ENCODE measurements at places on chromosomes 16 and 17.
A peak's percentile ranks its signal among the peaks of the same experiment; 100 is the strongest.

DNA sequence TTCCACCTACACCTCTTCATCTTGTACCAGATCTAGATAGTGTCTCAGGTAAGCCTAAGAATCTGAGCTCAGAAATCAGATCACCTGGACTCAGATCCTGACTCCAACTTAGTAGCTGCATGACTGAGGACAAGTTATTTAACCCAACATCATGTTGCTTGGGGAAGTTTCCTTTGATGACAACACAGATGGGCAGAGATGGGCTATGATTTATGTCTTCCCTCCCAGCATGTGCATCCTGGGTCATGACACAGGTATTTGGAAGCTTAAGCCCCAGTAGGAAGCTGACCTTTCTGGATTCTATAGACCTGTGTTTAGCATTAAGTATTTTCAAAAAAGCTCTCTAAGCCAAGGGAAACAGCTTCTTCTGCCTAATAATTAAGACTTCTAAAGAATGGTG is 12.4 kb upstream of the HEATR6 start:
- DNase-seq, result no peak

DNA sequence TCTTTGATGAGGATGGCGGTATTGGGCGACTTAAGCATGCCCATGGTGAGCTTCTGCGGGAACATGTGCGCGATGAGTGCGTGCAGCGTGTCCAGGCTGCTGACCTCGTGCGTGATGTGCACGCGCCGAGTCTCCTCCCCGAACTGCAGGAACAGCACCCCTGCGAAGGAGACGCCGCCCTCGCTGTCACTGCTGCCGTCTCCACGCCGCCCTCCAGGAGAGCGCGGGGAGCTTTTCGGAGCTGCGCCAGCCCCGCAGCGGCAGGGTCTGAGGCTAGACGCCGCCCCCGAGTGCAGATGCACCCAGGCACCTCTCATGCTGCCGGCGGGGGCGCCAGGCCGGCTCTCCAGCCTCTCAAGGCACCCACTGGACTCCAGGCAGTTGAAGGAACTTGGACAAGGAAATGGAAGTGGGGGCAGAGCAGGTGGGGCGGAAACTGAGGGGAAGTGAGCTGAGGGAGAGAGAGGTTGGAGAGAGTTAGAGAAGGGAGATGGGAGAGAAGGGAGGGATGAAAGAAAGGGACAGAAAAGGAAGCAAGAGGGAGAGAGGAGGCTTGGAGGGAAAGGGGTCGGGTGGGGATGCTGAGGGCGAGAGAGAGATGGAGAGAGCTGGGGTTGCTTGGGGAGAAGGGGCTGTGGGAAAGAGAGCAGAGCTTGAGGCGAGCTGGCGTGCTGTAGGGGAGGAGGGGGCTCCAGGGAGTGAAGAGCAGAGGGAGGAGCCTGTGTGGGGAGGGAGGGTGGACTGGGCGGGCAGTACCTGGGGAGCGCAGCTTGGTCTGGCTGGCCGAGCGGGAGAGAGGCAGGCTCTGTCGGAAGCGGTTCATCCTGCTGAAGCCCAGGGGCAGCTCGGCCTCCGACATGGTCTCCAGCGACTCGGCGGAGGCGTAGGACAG is 42.1 kb downstream of the SRCIN1 start:
- DNase-seq, result no peak

DNA sequence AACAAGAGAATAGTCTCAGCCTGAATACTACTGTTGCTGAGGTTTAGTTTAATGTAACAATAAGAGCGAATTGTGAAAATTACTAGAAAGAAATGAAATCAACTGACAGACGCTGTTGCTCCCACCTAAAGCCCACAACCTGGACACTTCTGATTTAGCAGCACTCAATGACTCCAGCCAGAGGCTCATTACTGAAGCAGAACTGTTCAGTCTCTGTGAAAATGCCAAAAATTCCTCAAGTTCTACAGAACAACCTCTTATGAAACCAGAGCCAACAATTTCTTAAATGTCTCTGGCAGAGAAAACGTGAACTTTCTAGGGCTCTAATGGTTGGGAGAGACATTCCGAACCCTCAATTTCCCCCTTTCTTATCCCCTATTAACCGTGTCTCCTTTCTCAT is 9.9 kb downstream of the PSME3IP1 start:
- DNase-seq, result no peak

DNA sequence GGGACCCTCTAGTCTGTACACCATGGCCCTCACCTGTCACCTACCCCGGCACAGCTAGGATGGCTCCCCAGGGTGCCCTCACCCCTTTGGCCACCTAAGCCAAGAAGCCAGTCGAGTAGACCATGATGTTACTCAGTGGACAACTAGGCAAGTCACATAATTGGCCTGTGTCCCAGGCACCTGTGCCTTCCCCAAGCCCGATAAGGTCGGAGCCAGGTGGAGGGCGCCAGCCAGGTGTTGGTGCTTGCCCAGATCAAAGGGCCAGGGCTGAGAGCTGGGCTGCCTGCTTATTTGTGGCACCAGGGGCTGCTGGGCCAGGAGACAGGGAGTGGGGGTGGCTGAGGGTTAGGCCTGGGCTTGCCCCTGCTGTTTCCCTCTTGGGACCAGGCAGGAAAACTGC is 16.8 kb downstream of the SPNS2 start:
- DNase-seq, result no peak

- DNase-seq, result no peak
These were observed 528 bp upstream of the NOL11 start for GRCh38 chr17:67717192-67717623.

- DNase-seq, result no peak
These were observed 13.3 kb downstream of the UTS2R start for GRCh38 chr17:82384730-82385481.

- no peak for DNase-seq
These were observed 10.9 kb downstream of the DYNC1LI2 start for GRCh38 chr16:66740533-66740932.

- no peak for DNase-seq
These were observed 318.9 kb downstream of the SNX29 start for GRCh38 chr16:12295395-12295794.

DNA sequence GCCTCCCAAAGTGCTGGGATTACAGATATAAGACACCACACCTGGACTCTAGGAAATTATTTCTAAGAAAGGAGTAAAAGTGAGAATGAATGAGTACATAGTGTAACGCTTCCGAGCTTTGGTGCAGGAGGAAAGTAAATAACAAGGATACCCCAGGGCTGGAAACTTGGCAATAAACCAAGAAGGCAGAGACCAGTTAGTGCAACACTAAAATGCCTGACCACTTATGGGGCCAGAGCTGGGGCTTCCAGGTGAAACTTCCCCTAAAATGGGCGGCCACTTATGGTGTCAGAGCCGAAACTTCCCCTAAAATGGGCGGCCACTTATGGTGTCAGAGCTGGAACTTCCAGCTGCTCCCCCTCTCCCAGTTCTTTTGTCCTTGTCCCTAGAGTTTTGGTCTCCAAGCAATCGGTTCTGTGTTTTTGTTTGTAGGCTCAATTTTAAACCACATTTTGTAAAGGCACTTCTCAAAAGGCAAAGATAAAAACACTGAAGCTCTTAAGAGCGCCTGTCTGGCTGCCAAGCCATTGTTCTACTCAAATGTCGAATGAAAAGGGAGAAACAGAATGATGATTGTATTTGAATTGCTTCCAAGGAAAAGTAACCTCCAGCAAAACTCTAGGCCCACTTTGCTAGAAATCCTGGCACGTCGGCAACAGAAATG is 63.9 kb downstream of the NXN start:
- DNase-seq, result no peak

- no peak for DNase-seq
These were observed 579.3 kb downstream of the TOX3 start for GRCh38 chr16:51967646-51968045.

GRCh38 chr16:52819808-52820207 is 232.9 kb downstream of the CHD9NB start:
- DNase-seq, result no peak

DNA sequence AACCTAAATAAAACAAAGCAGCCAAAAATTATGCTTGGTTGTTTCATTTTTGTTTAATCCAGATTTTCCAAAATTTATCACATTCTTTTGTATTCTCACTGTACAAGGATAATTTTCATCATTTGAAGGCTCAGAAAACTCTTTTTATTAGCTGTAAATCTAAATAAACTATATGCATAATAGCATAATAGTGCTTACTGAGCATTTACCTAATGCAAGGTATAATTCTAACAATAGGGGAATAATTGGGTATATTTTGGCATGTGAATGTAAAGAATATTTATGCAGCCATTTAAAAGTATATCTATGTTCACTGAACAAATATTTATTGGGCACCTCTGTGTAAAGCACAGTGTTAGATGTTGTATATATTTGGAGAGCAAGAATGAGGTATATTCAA is 17.0 kb downstream of the PALB2 start:
- no peak for DNase-seq

- DNase-seq, result no peak
These were observed 164.0 kb downstream of the RGS9 start for GRCh38 chr17:65301184-65301583.

GRCh38 chr17:55576996-55577586 is 65.8 kb upstream of the SMIM36 start:
- peak; percentile 72 for DNase-seq

GRCh38 chr17:16443511-16444257 is 28.3 kb downstream of the TRPV2 start:
- DNase-seq, result peak; percentile 26

GRCh38 chr17:79353548-79353947 is 257.3 kb downstream of the RBFOX3 start:
- DNase-seq, result no peak

- DNase-seq, result no peak
These were observed 3.9 kb upstream of the KCNJ16 start for GRCh38 chr17:70071127-70071526.

GRCh38 chr17:47295037-47295873 is 28.5 kb upstream of the EFCAB13 start:
- DNase-seq, result no peak

DNA sequence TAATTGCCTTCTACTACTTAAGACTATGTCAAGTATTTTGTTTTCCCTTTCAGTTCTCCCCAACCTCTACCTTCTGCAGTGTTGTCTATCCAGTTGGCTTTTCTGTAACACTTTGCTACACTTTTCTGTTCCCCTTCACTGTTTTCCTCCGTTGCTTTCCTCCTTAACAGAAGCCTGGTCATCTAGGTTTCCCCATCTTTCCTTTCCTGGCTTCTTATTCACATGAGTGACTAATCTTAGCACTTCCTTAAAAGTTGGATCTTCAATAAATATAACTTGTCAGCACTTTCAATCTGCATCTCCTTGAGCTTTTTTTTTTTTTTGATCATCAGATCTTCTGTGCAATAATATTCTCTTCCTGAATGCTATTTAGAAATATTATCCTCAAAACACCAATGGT is 2.8 kb upstream of the SLFN11 start:
- DNase-seq, result no peak

DNA sequence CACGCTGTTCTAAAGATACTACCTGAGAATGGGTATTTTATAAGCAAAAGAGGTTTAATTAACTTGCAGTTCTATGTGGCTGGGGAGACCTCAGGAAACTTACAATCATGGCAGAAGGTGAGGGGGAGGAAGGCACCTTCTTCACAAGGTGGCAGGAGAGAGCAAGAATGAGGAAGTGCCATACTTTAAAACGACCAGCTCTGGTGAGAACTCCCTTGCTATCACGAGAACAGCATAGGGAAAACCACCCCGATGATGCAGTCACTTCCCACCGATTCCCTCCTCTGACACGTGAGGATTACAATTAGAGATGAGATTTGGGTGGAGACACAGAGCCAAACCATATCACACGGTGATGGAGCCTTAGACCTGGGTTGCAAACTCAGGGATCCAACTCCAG is 317.5 kb upstream of the EEF2KMT start:
- no peak for DNase-seq

DNA sequence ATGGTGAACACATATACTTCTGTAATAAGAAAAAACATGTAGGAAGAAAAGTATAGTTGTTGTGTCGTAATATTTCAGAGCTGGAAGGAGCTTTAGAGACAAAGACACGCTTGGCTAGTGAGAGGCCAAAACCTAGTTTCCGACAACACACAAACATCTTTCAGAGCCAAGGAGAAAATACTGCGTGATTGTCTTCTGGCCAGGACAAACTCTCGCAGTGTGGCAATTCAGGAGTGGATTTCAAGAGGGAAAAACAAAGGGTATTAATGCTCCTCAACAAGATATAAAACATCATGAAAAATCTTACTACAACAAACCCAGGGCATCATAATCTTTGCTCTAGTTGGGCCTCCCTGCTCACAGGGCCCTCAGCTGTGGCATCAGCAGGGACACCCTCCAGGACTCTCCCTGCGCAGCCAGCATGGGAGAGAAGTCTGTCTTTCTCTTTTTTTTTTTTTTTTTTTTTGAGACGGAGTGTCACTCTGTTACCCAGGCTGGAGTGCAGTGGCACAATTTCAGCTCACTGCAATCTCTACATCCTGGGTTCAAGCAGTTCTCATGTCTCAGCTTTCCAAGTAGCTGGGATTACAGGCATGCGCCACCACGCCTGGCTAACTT is 66.4 kb downstream of the CYB5B start:
- no peak for DNase-seq

DNA sequence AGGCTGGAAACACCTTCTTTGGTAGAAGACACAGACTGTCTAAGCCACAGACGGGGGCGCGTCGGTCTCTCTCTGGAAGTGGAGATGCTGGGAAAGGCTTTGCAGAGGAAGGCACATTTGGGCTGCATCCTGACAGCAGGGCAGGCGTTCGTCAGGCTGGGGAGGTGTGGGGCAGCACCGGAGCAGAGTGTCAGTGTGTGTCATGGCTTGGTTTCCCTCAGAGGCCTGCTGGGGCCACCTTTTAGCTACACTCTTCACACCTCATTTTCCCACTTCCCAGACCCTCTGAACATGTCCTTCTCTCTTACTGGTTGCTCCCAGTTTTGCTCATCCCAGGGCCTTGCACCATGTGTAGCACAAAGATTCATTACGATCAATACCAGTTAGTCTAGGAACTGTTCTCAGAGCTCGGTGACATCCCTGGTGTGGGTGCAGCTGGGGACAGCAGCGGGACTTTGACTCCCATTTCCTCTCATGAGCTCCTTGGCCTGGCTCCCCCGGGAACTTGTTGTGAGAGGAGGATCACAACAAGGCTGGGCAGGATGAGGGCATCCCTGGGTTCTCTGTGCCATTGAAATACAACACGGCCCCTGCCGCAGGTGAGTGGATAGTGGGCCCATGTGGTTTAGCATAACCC is 33.1 kb downstream of the SMARCE1 start:
- DNase-seq, result no peak

DNA sequence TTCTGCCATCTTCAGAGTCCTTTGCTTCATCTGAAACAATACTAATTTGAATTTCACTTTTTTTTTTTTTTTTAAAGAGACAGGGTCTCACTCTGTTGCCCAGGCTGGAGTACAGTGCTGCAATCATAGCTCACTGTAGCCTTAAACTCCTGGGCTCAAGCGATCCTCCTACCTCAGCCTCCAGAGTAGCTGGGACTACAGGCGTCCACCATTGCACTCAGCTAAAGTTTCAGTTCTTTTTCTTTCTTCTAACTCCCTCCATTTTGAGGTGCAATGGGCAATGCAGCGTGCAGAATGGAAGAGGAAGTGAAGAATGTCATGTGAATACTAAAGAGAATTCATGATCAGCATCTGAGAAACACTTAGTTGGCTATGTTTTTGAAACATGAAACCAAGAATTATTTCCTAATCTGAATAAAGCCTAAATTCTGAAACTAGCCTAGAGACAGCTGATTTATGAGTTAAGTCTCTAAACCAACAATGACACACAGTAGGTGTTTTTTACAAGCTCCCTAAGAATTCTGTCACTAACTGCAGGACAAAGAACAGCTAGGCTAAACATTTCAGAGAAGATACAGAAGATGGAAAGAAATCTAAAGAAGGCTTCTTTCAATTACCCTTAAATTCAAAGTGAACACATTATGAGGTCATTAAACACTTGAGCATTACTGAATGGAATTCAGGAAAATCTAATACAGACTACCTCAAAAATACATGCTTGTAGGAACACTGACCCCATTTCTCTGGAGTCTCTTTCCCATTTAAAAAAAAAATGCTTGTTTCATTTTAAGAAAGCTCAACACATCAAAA is 21.0 kb downstream of the SNN start:
- DNase-seq, result no peak
